ENCODE measurements at places on chromosomes 11 and 22. TPM values are rescaled to one million over a fixed set of nuclear protein-coding genes. Genes with fewer than 3 reads are reported as not detected.

Gene C11orf42
- not detected for total RNA-seq

Gene CBLIF
- total RNA-seq = not detected

Gene TMEM121B
- total RNA-seq = 0.08 TPM

Gene KDM4D
- 0.22 TPM for total RNA-seq

Gene OR4S1
- total RNA-seq = not detected

Gene SYT13
- total RNA-seq = not detected

Gene FBLN1
- total RNA-seq = not detected

Gene NXPE2
- total RNA-seq = not detected

Gene OR8D1
- total RNA-seq = not detected

Gene OR52E8
- not detected for total RNA-seq

Gene NLRP14
- total RNA-seq = not detected

Gene SREBF2
- total RNA-seq = 67.2 TPM

Gene THYN1
- 26.0 TPM for total RNA-seq

Gene ABCC8
- not detected for total RNA-seq

Gene TENM4
- total RNA-seq = 0.22 TPM

Gene CWC15
- total RNA-seq = 124 TPM

Gene PRG2
- total RNA-seq = 1.1 TPM

Gene SYT7
- not detected for total RNA-seq

Gene SLC37A2
- total RNA-seq = 0.25 TPM

Gene OOSP4A
- not detected for total RNA-seq

Gene KRTAP5-10
- not detected for total RNA-seq

Gene KIRREL3
- total RNA-seq = not detected

Gene LIF
- 0.17 TPM for total RNA-seq

Gene WT1
- total RNA-seq = not detected

Gene OR52L1
- total RNA-seq = not detected

Gene NUP50
- total RNA-seq = 141 TPM

Gene CDK2AP2
- total RNA-seq = 22.0 TPM

Gene C11orf91
- total RNA-seq = not detected

Gene MICAL2
- 14.1 TPM for total RNA-seq

Gene BIK
- 2.1 TPM for total RNA-seq

Gene POU2AF3
- not detected for total RNA-seq

Gene SLC1A2
- not detected for total RNA-seq

Gene GGTLC3
- 0.36 TPM for total RNA-seq

Gene CEND1
- not detected for total RNA-seq

Gene TEX54
- total RNA-seq = 0.59 TPM

Gene OR10G6
- total RNA-seq = not detected

Gene PHLDA2
- total RNA-seq = 1.1 TPM

Gene KLHDC7B
- 2.3 TPM for total RNA-seq

Gene TYMP
- 9.9 TPM for total RNA-seq

Gene C11orf52
- total RNA-seq = not detected

Gene SF1
- 1,657 TPM for total RNA-seq

Gene LIMK2
- 13.1 TPM for total RNA-seq

Gene SMIM35
- 0.06 TPM for total RNA-seq

Gene TIMM10
- total RNA-seq = 28.0 TPM

Gene PHOX2A
- not detected for total RNA-seq

Gene SELENOM
- 82.4 TPM for total RNA-seq

Gene CFAP300
- total RNA-seq = not detected

Gene TRIM49D2
- not detected for total RNA-seq

All from CD4-positive, alpha-beta T cell (primary cell).